ENCODE measurements at places on chromosomes 16 and 17.

GRCh38 chr17:28398280-28398981 lies 7.6 kb downstream of the SLC46A1 start:
- no peak for DNase-seq

GRCh38 chr17:55005520-55005919 lies 37.0 kb downstream of the STXBP4 start:
- DNase-seq, result no peak

DNA sequence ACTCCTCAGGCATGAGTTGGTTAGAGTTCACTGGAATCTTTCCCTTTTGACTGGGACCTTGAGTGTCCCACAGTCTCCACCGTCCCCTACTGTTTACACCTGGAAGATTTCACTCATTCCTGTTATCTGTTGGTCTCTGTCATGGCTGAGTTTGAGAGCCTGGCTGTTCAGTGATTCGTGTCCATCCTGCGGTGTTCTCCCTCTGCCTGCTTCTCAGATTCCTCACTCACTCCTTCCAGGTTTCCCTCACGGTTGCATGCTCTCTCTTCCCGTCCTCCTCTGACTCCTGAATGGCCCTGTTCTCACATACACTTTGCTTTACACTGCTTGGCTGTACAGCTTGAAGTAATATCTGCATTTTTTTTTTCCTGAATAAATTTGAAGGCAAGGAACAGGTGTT lies 24.5 kb downstream of the OR1D5 start:
- DNase-seq, result no peak

DNA sequence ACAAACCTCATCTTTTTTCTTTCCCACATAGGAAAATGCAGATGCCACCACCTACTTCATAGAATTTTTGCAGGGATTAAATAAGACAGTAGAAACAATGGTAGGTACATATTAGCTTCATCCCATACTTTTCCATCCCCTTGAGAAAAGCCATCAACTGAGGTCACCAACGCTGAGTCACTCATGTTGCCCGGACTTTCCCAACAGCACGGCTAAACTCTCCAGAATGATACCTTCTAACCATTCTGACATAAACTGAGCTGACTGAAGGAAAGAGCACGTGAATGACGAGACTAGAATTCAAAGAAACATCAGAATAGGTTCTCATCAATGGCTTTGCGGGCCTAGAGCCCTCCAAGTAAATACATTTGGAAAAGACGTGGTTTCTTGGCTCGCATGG lies 146.0 kb upstream of the RCVRN start:
- no peak for DNase-seq

DNA sequence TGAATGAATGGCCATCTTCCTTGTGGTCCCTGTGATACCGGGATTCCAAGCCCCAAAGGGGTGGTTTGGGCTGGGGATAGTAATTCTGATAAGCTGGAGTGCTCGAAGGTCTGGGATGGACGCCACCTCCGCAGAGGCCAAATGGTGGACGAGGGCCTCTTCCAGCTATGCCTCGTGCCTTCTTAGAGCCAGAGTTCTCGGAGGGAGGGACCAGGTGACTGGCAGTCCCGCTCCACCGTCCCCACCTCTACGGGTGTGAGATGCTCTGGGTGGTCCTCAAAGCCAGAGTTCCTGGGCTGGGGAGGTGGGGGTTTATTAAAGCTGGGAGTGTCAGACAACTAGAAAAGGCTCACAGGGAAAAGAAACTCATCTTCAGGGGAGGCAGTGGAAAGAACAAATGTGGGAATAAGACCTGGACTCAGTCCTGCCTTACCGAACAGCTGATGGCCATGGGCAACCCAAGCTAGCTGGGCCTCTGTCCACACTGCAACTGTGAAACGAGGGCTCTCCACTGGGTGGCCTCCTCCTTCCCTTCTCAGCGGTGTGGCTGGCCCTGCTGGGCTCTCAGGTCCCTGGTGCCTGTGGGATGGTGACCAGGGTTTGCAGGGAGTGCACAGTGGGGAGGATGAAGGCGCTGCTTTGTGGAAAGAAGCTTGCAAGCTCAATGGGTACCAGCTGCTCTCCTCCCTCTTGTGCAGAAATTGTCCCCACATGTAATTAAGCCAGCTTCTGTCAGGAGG lies 75.2 kb downstream of the N4BP1 start:
- no peak for DNase-seq

GRCh38 chr16:57504001-57504400 lies 17.7 kb upstream of the DOK4 start:
- DNase-seq, result no peak

DNA sequence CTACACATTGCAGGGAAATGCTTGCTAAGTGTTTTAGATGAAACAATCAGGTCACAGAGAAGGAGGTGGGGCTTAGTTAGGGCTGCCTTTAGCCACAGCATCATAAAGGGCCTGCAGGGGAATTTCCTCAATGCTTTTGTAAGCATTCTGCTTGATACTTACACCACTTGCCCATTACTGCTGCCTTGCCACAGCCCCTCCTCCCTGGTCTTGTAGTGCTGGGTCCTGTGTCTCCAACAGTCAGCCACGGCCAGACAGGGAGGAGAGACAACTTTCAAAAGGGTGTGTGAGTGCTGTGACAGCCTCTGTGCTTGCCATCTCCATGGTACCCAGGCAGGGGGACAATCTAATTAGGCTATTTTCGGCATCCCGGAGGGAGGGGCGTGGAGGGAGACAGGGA lies 111.2 kb downstream of the SHISA9 start:
- no peak for DNase-seq

DNA sequence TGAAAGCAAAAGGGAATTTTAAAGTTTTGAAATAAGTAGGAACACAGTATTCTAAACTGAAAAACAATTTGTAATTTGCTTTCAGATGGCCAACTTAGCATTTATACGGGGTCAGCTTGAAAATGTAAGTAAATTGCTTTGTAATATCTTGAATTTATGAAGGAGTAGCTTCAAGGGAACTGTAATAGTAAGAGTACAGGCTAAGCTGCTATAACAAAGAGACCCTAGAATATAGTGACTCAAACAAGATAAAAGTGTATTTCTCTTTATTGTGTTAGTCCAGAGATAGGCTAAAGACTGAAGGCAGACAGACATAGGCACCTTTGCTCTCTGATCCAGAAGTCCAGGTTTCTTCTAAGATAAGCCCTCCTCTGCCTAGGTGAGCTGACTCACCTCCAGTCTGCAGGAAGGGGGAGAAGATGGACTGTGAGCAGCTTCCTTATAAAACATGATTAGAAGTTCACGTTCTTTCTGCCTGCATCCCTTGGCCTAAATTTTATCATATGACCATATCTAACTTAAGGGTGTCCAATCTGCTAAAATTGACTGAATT lies 3.2 kb downstream of the TTC19 start:
- no peak for DNase-seq

DNA sequence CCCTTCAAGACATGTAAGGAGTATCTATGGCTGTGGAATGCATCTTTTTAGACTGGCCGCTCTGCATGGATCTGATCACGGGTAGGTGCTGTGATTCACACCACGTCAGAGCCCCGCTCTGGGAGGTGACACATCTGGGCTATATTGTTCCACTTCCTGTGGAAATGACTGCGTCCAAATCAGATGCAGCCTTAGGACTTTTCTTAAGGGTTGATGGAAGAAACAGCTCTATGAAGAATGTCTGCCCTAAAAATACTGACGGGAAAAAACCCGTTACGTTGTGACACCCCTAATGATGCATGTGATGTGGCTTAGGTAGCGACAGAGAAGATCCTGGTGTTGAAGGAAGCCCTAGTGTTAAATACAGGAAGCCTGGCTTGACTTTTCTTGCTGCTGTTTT lies 12.2 kb downstream of the BANP start:
- DNase-seq, result no peak

- DNase-seq, result no peak
Observed at GRCh38 chr16:56613706-56614105, 5.3 kb downstream of the MT2A start.

DNA sequence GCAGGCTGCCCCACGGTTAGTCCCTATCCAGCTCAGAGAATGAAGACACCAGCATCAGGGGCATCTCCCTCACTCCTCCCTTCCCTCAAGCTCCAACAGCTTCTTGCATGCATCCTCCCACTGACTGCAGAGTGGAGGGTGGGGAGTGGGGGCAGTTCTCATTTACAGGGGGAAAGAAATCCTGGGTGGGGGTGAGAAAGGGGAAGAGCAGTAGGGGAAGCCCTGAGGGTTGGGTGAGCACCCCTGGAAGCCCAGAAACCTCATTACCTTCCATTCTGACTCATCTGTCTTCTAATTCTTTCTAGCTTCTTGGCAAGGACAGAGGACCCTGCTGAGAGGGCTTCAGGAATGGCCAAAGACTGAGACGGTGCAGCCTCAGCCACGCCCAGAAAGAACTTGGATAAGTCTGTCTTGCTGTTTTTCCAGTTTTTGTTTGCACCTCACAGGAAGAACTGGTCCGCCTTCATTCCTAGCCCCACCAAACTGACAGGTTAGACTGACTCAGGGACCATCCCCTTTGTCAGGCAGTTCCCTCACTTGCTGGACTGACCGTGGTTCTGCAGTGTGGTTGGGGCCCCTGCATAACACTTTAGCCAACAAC lies 52.5 kb upstream of the WSB1 start:
- no peak for DNase-seq

DNA sequence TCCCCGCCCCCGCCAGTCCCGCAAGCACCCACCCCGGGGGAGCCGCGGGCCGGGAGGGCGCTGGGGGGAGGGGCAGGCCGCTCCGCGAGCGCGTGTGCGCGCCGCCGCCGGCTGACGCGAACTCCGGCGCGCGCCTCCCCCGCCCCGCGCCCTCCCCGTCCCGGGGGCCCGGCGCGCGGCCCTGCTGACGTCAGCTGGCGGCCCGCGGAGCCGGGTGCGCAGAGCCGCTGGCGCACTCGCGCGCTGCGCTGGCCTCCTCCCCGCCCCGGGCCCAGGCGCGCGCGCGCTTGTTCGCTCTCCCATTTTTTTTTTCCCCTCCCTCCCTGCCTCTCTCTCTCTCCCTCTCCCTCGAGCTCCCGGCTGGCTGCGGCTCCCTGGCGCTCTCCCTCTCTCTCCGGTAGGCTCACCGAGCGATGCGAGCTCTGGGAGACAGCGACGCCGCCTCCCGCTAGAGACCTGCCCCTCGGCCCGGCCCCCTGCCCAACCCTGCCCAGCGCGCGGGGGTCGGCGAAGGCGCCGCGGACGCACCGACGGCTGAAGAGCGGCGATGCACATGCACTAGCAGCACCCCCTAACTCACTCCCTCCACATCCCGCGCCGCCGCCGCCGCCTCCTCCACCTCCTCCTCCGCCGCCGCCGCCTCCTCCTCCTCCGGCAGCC lies at the start of gene GNAO1:
Gene GNAO1 (plus strand): TSS at position 334 of the 660 bp plus-strand sequence. CDS start 747 bp downstream, outside the sequence.
- DNase-seq, result no peak

- no peak for DNase-seq
Observed at GRCh38 chr16:89612415-89613166, 851 bp upstream of the DPEP1 start.

Data from activated CD4-positive, CD25-positive, alpha-beta regulatory T cell (primary cell).